NCI-H1092 (cell line): ENCODE measurements at places on chromosomes 2 and 18.
A peak's percentile ranks its signal among the peaks of the same experiment; 100 is the strongest.

GRCh38 chr18:48621240-48621639 is 82.4 kb downstream of the CTIF start:
- DNase-seq, result no peak

DNA sequence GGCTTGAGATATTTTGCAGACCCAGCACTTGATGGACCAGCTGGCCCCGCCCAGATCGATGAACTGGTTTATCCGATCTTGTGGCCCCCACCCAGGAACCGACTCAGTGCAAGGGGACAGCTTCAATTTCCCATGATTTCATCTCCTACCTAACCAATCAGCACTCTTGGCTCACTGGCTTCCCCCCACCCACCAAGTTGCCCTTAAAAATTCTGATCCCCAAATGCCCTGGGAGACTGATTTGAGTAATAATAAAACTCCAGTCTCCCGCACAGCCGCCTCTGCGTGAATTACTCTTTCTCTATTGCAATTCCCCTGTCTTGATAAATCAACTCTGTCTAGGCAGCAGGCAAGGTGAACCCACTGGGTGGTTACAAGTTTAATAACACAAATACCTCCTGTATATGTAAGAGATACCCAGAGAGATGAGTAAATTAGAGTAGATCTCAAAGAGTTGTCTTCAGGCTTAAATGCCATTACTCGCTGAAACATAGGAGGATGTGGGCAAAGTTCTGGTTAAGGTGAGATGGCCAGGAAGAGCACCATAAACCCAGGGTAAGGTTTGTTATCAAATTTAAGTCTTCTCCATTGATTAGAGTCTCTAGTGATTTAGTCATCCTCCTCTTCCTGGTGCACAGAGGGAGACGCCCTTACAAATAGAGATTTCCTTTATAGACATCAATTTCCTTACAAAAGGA is 222.8 kb downstream of the ARL4C start:
- no peak for DNase-seq

- DNase-seq, result no peak
Measured at GRCh38 chr2:128813352-128814034, 494.8 kb upstream of the HS6ST1 start.

GRCh38 chr2:240996834-240997140 is 1.6 kb upstream of the SNED1 start:
- no peak for DNase-seq

DNA sequence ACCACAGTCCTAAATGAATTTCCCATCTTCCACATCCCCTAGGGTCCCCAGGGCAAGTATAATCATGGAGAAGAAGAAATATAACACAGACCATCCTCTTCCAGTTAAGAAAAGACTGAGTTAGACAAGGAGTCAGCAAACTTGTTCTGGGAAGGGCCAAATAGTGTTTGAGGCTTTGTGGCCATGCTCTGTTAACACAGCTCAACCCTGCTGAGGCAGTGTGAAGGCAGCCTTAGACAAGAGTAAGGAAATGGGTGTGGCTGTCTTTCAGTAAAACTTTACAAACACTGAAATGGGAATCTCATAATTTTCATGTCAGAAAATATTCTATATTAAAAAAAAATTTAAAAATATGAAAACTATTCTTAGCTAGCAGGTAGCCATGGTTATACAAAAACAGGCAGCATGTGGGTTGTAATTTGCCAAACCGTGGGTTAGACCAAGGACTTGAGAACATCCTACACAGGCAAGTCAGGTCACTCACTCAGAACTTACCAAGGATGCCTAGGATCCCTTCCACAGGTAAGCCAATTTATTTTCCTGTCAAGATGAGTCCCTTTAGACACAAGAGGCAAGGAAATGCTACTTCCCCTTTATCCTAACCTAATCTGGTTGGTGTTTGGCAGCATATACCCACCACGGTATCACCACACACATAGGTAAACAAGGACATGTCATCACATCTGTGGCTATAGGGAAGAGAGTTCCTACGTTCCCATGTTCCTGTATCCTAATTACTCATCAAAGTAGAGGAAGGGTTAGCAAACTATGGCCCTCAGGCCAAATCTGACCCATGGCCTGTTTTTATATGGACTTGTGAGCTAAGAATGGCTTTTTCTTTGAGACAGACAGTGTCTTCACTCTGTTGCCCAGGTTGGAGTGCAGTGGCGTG is 31.9 kb downstream of the C2orf74 start:
- DNase-seq, result no peak

DNA sequence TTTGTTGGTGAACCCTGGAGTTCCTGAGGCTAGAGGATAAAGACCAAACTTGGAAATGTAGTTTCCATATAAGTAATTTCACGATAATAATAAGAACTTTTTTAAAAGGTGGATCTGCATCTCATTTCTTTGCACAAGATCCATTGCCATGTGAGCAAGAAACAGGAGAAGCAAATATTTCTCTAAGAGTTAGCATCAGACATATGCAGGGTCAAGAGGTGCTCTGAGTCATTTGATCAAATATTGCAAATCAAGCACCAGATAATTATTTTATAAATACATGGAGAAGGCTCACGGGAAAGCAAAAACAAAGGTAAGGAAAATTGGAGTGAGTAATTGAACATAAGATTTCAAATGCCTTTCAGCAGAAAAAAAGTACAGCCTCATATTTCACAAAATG is 118.0 kb downstream of the DTNA start:
- DNase-seq, result no peak

DNA sequence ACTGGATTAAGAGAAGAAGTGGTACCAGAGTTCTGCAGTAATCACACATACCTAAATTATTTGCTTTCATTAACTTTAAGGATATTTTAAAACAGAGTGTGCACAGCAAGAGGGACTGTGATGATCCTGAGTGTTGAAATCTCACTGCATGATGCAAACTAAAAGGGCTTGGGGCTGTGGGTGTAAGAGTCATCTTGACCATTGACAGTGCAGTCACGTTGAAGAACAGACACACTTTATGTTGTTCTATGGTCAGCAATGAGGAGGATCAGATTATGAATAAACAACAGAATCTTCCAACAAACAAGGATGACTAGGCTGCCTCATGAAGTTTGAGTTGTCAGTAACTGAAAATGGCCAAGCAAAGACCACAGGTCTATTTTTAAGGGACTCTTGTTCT is 87.2 kb upstream of the GALNT5 start:
- DNase-seq, result no peak

DNA sequence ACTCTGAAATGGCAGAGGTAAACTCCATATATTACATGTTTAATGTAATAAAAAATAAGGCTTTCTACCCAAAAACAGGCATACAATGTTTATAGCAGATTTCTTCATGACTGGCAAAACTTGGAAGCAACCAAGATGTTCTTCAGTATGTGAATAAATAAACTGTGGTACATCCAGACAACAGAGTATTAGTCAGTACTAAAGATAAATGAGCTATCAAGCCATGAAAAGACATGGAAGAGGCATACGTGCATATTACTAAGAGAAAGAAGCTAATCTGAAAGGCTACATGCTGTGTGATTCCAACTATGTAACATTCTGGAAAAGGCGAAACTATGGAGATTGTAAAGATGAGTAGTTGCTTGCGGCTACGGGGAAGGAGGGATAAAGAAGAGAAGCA is 97.4 kb downstream of the OSR1 start:
- DNase-seq, result no peak

GRCh38 chr2:96584017-96584416 is 47.5 kb downstream of the ARID5A start:
- no peak for DNase-seq

GRCh38 chr18:59690996-59691395 is 6.2 kb downstream of the CCBE1 start:
- peak; percentile 17 for DNase-seq

GRCh38 chr2:95062242-95063085 is 37.0 kb downstream of the MAL start:
- no peak for DNase-seq

DNA sequence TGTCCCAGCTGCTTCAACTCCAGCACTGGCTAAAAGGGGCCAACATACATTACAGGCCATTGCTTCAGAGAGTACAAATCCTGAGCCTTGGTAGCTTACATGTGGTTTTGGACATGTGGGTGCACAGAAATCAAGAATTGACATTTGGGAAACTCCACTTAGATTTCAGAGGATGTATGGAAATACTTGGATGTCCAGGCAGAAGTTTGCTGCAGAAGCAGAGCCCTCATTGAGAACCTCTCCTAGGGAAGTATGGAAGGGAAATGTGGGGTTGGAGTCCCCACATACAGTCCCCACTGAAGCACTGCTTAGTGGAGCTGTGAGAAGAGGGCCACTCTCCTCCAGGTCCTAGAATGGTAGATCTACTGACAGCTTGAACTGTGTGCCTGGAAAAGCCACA is 218.0 kb upstream of the CWC22 start:
- no peak for DNase-seq

DNA sequence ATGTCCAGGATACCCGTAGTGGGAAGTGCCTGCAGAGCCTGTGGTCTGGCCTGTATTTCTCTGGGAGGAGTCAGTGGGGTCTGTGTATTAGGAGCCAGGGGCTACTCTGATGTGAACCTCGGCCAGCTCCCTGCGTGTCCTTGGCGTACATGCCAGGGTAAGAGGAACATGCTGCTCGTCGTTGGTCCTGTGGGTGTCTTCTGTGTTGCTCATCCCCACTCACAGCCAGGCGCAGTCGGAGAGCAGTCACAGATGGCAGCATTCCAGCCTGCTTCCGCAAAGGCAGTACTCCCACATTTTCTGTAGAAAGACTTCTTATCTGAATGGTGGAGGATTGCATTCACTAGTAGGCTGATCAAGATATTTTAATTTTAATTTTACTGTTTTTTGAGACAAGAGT is 84.9 kb downstream of the DGKD start:
- DNase-seq, result no peak

DNA sequence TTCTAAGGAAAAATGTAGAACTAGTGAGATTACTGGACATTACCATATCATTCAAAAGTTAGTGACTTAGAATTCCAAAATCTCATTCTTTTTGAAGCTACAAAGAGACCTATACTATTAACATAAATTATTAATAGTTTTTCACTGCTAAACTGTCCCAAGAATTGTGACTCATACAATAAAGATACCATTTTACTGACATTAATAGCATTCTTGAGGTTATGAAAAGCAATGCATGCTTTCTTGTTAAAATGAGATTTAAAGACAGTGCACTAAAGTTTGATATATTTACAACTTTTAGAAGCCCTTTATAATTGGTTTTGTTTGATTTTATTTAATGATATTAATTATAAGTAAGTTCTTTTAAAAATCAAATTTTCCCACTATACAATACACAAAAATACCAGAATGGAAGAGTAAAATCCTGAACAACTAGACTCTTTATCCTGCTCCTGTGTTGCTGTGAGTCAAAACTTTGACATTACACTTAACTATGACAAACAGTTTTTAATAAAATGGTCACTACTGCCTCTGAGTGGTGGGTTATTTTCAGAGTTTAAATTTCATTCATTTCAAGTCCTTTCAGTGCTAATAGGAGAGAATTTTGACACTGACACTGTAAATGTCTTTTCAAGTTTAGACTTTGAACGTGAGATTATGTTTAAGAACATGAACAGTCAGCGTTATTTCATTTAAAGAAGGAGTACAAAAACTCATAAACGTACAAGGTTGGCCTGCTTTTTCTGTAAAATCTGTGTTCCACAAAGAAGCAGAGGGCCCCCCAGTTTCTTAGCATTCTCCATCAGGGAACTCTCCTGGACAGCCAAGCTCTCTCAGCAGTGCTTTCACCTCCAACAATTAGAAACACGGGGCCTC is 54.5 kb downstream of the FAM124B start:
- no peak for DNase-seq

- DNase-seq, result no peak
Measured at GRCh38 chr2:69642709-69643601, 584 bp downstream of the AAK1 start.

DNA sequence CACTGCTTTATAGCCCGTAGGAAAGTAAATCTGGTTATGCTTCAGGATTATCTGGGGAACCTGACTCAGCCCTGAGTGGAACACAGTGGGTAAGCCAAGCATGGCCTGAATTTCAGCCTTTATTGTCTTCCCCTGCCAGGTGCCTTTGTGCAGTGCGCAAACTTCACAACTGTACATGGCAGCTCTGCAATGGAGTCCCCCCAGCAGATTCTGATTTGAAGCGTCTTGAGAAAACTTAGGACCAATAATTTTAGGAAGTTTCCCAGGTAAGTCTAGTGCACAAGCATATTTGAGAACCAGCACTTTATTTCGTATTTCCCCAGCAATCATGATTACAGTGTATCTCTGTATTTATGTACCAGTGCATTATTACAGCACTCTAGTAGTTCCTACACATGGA is 112.1 kb upstream of the ARL4C start:
- no peak for DNase-seq

GRCh38 chr2:3641841-3642421 is 16.1 kb upstream of the ALLC start:
- DNase-seq, result no peak

- no peak for DNase-seq
Measured at GRCh38 chr2:29060441-29060840, 13.9 kb downstream of the PCARE start.

DNA sequence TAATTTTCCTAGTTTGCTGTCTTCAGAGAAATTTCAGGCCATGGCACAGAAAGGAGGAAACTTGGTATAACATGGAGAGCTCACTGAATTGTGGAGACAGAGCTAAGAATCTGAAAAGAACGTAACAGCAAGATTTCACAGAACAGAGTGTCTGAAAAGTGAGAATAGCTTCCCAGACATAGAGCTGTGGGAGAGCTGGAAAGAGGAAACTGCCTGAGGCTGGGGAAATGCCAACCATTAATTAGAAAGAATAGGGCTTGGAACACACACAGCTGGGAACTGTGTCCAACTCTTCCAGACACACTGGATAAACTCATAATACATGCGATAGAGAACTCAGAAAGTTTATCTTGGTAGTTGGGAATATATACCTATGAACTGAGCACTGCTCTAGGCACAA is 51.6 kb upstream of the KYNU start:
- DNase-seq, result no peak

DNA sequence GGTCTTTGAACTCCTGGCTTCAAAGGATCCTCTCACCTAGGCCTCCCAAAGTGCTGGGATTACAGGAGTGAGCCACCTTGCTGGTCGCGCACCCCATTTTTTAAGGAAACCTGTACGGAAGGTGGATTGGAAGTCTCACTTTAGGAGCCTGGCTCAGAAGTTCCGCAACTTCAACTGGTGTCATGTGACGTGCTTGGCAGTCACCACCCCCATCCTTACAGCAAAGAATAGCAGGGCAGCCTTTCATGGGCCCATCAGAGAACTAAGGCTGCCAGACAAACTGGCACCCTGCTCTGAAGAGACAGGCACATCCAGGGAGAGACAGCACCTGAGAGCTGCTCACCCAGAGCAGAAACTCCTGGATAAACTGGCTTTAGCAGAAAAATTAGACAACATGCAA is 3.3 kb upstream of the SLC66A2 start:
- no peak for DNase-seq

GRCh38 chr2:208983486-208983885 is 440.4 kb upstream of the MAP2 start:
- no peak for DNase-seq
